NCI-H1694 treated with DMSO at 0.1 percent for 48 hours (cell line): ENCODE measurements at places on chromosomes 4 and X.

DNA sequence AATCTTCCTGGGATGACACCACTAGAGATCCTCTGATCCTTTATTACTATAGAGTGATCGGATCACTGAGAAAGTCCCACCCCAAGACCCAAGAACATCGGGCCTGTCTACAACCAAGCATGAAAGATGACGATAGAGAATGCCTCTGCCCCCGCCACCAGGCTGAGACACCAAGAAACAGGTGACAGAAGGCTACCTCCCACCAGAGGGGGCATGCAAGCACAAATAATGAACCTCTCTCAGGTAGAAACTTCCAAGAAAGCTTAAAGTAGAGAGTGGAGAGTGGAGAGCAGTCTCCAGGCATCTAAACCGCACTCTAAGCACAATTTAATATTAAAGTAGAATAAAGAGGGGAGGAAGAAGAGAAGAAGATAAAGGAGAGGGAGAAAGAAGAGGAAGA, 402.6 kb downstream of the INPP4B start:
- no peak for DNase-seq

- DNase-seq = no peak
These were observed 793.9 kb downstream of the ADGRL3 start for GRCh38 chr4:61994036-61994435.

DNA sequence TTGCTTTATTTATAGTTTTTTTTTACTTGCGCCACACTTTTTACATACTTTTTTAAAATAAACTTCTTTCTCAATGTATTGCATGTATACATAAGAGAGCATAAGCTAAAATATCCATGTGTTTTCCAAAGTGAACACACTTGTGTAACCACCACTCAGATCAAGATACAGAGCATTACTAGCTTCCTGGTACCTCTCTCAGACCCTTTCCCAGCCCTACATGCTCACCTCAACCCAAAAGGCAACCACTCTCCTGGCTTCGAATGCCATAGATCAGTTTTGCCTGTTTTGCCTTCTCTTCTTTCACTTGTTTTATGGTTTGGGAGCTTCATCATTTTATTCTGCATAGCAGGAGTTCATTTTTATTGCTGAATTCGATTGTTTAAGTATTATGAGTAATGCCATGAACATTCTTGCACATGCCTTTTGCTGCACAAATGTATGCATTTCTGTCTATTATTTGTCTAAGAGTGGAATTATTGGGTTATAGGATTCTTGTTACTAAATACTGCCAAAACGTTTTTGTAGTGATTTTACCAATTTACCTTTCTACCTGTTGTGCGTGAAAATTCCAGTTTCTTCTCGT, 45.9 kb upstream of the NUDT6 start:
- DNase-seq = no peak

DNA sequence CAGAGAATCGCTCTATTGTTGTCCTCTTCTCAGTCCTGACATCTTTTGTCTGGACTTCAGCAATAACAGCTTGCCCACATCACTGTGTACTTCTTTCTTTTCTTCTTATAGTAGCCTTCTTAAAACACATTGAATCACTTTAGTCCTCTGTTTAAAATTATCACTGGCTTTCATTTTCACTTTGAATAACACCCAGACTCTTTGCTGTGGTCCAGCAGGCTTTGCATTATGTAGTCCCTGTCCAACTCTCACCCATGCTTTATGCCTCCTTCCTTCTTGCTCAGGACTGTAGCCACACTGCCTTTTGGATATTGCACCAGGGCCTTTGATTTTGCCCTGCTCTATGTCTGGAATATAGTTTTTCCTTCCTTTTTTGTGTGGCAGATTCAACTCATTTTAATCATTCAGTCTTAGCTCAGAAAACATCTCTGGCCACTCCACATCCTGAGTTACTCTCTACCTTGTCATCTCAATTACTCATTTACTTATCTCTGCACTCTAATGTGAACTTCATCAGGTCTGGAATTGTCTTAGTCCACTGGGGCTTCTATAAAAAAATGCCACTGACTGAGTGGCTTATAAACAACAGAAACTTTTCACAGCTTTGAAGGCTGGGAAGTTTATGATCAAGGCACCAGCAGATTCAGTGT, 168.2 kb downstream of the C4orf33 start:
- no peak for DNase-seq

- DNase-seq = no peak
These were observed 91.5 kb downstream of the UPRT start for GRCh38 chrX:75365243-75365975.

GRCh38 chrX:42515939-42516338, 262.0 kb downstream of the PPP1R2C start:
- DNase-seq = no peak

DNA sequence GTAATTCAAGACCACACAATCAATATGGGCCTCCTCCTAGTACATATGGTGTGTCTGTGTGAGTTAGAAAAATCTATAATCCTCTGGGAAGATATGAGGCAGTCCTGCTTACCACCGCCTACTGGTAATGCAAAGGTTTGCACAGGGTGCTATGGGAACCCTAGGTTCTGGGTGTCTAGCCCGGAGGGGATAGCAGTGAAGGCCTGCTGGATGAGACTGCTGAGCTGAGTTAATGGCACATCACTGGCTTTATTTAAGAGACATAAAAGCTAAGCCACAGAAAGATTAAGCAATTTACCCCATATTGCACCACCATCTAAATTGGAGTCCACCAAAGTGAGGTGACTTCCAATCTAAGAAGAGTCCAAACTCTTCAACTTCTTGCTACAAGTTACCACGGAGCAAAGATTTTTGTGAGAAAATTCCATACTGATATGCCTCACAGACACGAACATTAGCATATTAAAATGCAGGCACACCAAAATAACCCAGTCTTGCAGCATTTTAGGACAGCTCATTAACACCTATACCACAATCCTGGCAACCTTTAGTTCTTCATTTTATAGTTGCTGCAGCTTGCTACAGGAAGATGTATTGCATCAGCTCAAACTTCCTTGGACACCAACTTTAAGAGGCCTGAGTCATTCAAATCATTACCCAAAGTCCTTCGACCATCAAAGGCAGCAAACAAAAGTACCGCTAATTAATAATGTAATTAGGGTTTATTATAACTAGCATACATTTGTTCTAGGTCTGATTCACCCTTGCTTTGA, 13.7 kb downstream of the DGKK start:
- no peak for DNase-seq

- DNase-seq = no peak
These were observed 255.2 kb downstream of the SLC39A8 start for GRCh38 chr4:102089850-102090621.

DNA sequence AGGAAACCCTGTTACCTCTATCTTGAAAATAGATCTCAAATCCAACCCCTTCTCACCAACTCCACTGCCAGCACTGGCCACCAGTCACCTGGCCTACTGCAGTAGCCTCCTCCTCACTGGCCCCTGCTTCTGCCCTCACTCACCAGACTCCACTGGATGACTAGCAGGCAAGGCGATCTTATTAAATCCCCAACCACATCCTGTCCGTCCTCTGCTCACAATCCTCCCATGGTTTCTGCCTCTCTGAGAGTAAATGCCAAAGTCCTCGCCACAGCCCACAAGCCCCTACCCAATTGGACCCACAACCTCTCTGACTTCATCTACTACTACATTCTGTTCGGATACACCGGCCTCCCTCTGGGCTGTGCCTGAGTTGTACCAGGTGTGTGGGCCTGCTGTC, 5.4 kb upstream of the PIM2 start:
- DNase-seq = no peak

DNA sequence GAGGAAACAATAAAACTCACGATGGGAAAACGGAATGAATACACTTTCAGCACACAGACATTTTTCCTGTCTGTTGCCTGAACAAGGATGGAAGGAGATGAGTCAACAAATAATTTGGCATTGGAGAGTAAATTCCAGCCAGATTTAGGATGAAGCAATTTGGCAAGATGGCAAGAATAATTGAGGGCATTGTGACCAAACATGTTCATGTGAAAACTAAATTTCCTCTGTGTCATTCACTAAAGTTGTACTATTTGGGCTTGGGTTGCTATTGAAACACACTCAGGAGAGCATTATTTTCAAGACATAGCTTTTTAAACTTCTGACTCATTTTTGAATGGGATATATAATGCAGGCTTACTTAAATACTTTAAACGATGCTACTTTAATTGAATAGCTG, 1614.4 kb downstream of the PCDH19 start:
- no peak for DNase-seq

DNA sequence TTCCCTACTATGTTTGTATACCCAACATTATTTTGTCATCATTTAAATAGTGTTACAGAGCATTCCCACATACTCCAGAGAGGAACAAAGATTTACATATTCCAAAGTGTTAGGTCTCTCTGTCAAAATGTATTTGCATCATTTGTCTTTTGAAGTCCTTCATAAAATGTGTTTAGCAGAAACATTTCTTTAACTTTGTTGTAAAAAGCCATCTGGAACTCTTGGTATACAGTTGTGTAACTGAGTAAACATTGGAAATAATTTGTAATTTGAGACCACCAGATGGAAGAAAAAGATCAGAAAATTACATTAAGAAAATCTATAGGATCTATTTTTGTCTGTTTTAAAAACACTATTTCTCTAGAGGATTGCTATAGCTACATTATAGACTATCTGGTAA, 56.6 kb upstream of the ALB start:
- peak; percentile 3 for DNase-seq

- DNase-seq = no peak
These were observed 6.3 kb upstream of the HPRT1 start for GRCh38 chrX:134453631-134454030.

GRCh38 chrX:46814966-46815365, 21.9 kb upstream of the RP2 start:
- DNase-seq = no peak

DNA sequence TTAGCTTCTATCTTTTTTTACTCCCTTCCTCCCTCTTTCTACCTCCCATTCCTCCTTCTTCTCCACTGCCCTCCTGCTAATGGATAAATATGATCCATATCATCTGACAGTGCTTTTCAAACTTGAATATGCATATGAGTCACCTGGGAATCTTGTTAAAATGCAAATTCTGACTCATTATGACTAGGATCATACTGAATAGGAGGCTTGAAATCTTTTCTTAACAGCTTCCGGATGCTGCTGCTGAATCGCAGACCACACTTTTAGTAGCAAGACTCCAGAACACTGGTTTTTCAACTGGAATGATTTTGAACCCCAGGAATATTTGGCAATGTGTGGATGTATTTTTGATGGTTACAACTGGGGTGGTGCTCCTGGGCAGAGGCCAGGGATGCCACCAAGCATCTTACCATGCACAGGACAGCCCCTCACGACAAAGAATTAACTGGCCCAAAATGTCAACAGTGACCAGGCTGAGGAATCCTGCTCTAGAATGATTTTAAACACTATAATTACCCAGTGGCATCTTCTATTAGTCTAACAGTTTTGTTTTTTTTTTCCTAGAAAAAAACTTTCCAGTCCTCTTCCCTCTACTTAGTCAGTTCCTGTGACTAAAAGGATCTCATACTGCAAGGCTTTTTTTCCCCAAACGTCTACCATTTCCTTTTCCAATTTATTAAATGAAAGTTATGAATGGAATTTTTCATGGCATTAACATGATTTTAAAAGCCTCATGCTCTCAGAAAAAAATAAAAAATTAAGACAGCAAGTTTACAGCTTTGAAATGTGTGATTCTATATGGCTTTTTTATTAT, 10.6 kb upstream of the PYURF start:
- DNase-seq = no peak

DNA sequence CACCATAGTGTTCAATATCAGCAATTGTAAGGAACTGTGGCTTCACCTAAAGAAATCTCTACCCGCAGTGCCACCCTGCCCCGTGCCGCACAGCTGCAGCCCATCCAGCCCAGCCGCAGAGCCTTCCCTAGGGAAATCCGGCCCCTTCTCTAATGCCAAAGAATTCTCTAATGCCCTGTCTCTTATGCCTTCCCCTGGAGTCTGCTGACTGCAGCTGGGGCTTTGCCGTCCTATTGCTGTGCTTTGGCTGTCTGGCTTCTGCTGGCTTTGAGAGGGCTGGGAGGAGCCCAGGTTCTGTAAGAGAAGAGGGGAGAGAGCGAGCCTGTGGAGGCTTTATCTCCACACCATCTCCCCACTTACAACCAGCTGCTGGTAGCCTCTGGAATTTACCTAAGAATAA, 85.9 kb upstream of the HELT start:
- DNase-seq = peak; percentile 6

GRCh38 chr4:124629681-124630080, 82.9 kb downstream of the ANKRD50 start:
- no peak for DNase-seq
